ENCODE measurements at places on chromosomes 3 and 15.

GRCh38 chr3:42505128-42505848 lies 2.8 kb downstream of the VIPR1 start:
- no peak for DNase-seq

GRCh38 chr3:194265505-194265892 lies 85.6 kb downstream of the CPN2 start:
- DNase-seq, result no peak

DNA sequence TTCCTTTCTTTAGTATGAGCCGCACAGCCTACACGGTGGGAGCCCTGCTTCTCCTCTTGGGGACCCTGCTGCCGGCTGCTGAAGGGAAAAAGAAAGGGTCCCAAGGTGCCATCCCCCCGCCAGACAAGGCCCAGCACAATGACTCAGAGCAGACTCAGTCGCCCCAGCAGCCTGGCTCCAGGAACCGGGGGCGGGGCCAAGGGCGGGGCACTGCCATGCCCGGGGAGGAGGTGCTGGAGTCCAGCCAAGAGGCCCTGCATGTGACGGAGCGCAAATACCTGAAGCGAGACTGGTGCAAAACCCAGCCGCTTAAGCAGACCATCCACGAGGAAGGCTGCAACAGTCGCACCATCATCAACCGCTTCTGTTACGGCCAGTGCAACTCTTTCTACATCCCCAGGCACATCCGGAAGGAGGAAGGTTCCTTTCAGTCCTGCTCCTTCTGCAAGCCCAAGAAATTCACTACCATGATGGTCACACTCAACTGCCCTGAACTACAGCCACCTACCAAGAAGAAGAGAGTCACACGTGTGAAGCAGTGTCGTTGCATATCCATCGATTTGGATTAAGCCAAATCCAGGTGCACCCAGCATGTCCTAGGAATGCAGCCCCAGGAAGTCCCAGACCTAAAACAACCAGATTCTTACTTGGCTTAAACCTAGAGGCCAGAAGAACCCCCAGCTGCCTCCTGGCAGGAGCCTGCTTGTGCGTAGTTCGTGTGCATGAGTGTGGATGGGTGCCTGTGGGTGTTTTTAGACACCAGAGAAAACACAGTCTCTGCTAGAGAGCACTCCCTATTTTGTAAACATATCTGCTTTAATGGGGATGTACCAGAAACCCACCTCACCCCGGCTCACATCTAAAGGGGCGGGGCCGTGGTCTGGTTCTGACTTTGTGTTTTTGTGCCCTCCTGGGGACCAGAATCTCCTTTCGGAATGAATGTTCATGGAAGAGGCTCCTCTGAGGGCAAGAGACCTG lies 13.2 kb downstream of the GREM1 start:
- no peak for DNase-seq

GRCh38 chr3:43699864-43700263 lies 9.1 kb downstream of the ABHD5 start:
- DNase-seq, result no peak

- no peak for DNase-seq
Observed at GRCh38 chr3:64150623-64151207, 74.6 kb downstream of the PRICKLE2 start.

- DNase-seq, result no peak
Observed at GRCh38 chr3:61853912-61854311, 292.5 kb downstream of the PTPRG start.

DNA sequence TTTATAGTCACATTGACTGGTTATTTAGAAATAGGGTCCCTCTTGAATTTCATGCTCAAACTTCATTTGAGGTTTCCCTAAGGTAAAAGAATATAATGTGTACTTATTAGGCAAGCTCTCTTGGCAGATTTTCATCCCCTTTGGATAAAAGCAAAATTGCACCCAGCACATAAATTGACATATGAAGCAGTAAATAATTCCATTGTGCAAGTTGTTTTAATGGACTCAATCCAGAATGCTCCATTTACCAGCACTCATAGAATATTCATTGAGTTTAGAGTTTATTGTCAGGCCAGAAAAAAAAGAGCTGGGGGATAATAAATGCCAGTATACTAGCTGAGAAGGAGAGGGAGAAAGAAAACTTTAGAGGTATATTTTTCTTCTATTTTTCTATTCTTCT lies 136.8 kb downstream of the TPRG1 start:
- DNase-seq, result no peak

GRCh38 chr3:24290596-24290995 lies 204.1 kb downstream of the THRB start:
- DNase-seq, result no peak

GRCh38 chr3:22861426-22861825 lies 341.7 kb upstream of the UBE2E2 start:
- DNase-seq, result no peak

DNA sequence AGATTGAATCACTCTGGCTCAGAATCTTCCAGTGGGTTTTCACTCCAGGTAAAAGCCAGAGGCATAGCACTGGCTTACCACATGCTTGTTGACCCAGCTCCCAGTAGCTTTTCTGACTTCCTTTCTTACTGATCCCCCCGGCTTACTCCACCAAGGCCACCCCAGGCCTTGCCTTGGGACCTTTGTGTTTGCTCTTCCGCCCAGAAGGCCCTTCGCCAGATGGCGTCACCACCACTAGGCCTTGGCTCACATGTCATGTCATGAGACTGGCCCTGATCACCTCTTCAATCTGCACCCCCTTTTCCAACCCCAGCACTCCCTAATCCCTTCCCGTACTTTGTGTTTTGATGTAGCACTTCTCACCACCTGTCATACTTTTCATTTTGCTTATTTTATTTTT lies 98.5 kb upstream of the UMPS start:
- no peak for DNase-seq

GRCh38 chr3:173983343-173983742 lies 585.8 kb downstream of the NLGN1 start:
- no peak for DNase-seq

DNA sequence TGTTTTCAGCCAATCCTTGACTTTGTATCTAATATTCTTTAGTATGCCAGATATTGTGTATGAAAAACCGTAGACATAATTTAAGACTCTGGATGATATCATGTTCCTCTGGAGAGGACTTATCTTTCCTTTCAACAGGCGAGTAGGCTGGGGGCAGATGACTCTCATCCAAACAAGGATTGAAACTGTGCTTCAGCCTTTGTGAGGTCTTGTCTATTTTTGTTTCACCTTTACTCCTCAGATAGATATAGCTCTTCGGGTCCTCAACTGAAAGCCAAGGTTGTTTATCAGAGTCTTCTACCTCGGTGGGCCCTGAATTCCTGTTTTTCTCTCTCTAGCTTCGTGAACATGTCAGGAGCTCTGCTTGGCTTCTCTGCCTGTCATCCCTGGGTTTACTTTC lies 66.0 kb downstream of the C3orf20 start:
- DNase-seq, result no peak

DNA sequence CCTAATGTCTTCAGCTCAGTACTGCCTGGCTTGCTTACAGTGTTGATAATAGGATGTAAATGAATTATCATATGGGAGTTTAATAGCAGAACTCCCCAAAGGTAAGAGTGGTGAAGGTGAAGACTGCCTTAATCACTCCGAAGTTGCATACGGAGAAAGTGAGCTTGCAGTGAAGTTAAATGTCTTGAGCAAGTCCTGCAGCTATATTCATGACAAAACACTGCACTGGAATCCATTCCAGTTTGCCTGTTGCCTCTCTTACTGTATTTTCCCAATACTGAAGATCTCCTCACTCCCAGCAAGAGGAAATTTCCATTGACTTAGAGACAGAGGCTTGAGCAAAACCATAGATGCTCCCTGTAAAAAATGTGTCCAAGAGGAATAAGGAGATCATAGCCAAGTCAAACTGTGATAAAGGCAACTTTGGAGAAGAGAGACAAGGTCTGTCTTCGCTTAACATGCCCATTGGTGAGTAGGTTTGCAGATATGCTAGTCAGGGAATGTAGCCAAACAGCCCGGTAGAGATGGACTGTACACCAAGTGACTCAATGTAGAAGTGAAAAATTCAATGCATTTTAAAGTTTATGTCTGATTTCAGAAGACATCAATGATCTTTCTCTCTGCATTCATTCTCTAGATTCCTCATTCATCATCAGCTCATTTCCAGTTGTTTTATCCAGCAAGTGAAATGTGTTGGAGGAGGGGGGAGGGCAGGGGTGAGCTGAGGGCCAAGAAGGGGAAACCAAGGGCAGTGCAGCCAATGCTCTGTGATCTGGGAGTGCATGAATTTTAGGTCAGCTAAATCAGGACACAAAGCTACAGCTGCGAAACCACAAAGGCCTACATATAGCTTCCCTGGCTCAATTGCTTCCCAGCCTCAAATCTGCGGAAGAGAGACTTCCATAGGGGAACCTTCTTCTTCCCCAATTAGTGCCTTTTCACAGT lies 667.1 kb upstream of the NR2F2 start:
- DNase-seq, result no peak

DNA sequence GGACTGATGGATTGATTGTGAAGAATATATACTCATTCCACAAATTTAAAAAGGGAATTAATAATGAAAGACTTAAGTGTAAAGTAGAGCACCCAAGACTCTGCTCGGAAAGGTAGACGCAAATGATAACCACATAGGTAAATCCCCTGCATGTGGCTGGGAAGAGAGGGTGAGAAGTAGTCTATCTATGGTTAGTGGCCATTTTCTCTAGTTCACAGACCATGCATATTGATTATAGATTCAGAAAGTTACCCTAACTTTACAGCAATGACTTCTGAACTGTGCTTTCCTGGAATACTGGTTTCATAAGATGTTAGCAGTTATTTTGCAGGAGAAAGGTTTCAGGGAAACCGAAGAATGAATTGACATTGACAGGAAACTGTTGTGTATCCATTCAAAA lies 51.7 kb downstream of the CASR start:
- DNase-seq, result no peak
